Activated CD8-positive, alpha-beta memory T cell treated with anti-CD3 and anti-CD28 coated beads for 4 hours (primary cell): ENCODE measurements at places on chromosomes 4 and X.

GRCh38 chr4:18441203-18441590 is 419.6 kb upstream of the LCORL start:
- no peak for DNase-seq

DNA sequence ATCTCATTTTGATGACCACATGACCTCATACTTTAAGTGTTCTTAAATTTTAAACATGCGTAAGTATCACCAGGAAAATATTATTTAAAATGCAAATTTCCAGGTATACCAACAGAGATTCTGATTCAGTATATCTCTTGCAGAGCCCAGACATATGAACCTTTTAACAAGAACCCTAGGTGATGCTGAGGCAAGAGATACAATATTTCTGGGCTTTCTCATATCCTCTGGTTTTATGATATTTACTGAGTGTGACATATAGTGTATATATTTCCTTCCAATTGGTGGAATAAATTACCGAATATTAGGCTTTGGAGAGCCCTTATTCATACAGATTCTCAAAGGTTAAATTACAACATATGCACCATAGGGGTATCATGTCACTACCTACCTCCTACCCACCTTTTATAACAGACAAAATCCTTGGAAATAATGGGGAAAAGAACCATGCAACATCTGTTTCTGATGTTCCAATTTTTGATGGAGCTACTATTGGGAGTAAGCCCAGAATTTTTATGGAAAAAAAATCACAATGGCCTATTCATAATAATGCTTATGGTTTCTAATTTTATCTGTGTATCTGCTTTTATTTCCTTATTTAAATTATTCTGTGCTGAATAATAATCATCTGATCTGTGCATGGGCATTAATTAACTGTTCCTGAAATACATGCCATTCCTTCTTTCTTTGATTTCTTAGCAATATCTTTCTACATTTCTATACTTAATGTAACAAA is 27.1 kb downstream of the KCTD8 start:
- DNase-seq = no peak

- no peak for DNase-seq
Measured at GRCh38 chrX:125210146-125210545, 109.5 kb upstream of the TEX13C start.

- no peak for DNase-seq
Measured at GRCh38 chrX:132365490-132365889, 123.3 kb downstream of the MBNL3 start.

GRCh38 chrX:150225266-150225665 is 137.9 kb upstream of the MAMLD1 start:
- DNase-seq = no peak

DNA sequence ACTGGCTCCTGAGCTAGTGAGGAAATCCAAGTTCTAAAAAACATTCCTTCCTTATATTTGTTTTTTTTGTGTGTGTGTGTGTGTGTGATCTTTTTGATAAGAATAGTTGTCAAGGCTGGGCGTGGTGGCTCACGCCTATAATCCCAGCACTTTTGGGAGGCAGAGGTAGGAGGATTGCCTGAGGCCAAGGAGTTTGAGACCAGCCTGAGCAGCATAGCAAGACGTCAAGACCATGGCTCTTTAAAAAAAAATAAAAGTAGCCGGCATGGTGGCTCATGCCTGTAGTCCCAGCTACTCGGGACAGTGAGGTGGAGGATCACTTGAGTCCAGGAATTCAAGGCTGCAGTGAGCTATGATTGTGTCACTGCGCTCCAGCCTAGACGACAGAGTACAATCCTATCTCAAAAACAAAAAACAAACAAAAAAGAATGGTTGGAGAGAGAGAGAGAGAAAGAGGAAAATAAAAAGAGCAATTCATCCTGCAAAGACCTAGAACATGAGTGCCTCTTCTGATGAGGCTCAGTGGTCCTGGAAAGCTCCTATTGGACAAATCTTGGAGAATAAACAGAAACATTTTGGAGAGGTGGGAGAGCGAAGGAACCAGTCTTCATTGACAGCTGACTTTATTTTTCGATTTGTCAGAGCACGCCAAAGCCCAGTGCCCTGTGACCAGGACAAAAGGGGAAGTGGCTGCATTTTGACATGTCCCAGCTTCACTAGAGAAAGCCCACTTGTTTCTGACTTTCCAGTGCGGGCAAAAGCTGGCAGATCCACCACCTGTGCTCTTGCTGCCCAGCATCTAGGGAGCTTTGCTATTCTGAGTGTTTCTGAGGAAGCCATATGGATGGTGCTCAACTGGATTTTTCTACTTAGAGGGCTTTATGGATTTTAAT is 244.7 kb downstream of the PALLD start:
- no peak for DNase-seq

DNA sequence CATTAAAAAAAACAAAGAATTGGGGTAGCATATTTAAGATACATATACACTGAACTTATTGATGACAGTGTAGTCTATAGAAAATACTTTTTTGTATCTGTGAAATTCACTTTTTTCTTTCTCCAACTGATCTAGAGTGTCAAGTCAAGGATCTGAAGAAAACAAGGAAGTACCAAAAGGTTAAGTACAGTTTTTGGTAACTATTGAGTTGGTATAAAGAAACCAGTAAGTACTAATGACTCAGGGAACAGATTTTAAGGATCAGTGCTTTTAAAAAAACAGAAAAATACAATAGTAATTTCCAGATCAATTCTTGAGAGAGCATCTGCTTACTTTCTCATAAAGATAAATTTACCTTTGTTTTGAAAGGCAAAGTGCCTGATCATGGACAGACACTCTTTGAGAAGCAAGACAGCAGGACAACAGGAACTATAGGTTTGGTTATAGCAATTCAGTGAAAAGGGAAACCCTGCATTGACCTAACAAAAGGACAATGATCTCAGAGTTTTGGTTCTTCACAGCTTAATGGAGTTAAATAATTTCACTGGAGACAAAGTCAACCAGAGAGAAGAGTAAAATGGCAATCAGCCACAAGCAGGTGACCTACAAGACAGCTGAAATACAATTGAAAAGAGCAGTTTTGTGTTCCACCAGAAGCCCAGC is 23.4 kb downstream of the TRMT10A start:
- no peak for DNase-seq
